Kidney capillary endothelial cell (primary cell): ENCODE measurements at places on chromosomes 4 and X.
A peak's percentile ranks its signal among the peaks of the same experiment; 100 is the strongest.

DNA sequence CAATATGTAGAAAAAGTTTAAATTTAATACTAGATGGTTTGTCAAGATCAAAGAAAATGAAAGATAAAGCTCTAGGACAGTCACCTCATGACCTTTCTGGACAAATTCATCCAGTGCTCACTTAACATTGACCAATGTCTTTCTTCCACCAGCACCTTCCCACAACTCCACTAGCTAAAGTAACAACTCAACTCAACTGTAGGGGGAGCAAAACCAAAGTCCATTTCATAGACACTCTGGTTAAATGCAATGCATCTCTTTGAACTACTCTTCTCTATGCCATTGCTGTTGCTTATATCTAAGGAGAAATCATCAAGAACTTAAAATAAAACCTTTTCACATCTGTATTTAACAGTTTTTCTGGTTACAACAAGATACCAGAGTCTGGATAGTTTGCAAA lies 25.1 kb downstream of the UGT2B4 start:
- DNase-seq = no peak

GRCh38 chrX:95539041-95539440 lies 1145.6 kb upstream of the DIAPH2 start:
- DNase-seq = no peak

DNA sequence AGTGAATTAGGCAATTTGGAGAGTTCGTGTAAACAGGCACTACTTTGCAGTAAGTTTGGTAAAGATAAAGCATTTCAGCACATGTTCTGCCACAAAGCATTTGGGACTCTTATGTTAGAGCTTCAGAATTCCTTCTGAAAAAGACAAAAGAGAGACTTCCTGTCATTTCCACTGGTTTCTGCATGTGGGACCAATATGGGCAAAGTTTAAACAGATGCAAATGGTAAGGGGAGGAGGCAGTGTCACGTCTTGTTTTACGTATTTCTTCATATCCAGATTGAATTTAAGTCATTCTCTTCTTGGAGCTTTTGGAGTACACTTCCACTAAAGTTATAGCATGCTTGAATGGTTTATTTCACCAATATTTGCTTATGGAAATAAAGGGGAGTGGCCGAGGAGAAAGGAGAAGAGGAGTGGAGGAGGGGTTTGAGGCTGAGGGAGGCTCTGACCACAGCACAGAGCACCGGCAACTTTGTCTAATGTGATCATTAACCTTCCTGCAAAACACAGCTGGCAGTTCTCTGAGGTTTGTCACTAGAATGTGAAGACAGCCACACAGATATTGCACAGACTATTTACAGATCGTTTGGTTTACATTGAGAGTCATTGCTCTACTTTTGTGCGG lies at the start of gene APELA:
TSS of gene APELA (plus strand) at position 479 of the 625 bp plus-strand sequence. CDS start 154 bp downstream, outside the sequence.
- no peak for DNase-seq

- no peak for DNase-seq
Observed at GRCh38 chrX:84078991-84079390, 109.0 kb downstream of the RPS6KA6 start.

GRCh38 chrX:135000516-135000915 lies 9.7 kb downstream of the SMIM10 start:
- no peak for DNase-seq

DNA sequence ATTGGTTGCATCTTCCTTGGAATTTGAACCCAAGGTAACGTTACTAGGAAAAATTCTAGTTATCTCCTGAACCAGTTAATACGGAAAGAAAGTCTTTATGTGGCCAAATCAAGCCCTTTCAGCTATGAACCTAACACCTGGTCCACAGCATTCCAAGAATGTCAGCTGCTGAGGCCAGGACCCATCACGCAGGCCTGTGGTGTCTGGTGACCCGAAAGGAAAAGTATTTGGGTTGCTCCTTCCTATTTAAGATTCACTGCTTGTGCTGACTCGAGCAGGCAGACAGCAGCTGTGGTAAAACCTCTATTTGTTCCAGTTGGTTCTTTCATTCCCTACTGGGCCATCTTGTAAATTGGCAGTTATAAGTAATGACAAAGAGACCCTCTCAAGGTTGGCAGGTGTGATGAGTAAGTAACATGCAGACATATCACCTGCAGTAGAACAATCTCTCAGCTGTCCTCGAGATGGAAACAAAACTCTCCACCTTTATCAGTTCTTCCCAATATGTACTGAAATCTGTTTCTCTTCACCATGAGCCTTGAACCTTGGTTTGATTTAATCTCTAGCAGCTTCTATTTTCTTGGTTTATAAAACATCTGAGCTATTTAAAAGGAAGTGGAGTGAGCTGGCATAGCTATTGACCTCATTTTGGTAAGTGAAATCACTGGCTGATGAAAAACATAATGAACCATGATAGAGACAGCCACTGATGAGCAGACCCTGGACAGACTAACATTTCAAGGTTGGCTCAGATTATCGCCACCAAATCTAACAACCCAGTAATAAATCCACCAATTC lies 182.1 kb upstream of the SMIM31 start:
- DNase-seq = no peak

GRCh38 chrX:74419864-74420195 lies 1.5 kb upstream of the SLC16A2 start:
- no peak for DNase-seq

DNA sequence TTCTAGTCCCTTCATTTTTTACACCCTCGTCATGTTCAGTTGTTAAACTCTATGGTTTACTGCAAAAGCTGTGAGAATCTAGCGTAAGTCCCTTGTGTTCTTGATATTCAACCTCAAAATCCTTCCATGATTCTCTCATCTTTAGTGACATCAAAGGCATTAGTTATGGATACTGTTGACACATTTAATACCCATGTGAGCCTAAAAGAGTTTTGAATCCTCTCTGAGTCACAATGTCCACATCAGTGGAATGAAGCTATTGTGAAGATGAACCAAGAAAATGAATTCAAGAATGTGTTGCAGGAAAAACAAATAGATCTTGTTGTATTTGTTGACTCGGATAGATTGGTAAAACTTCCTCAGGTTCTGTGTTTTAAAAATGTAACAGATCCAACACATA lies 394.7 kb upstream of the ATOH1 start:
- no peak for DNase-seq

DNA sequence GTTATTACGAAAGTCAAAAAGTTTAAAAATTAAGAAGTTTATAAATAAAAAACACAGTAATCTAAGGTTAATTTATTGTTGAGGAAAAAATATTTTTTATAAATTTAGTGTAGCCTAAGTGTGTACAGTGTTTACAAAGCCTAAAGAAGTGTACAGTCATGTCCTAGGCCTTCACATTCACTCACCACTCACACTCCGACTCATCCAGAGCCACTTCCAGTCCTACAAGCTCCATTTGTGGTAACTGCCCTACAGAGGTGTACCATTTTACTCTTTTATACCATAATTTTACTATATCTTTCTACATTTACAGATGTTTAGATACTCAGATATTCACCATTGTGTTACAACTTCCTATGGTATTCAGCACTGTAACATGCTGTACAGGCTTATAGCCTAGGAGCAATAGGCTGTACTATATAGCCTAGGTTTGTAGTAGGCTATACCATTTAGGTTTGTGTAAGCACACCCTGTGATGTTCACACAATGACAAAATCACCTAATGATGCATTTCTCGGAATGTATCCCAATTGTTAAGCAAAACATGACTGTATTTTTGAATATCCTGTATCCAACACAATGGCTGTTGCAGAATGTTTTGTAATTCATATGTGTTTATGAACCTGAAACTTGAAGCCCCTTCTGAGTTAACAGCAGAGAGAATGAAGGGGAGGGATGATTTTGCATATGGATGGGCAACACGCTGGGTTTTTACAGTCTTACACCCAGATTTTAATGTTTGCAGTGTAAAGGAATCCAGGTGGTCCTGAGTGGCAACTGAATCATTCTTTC lies 3.1 kb downstream of the PPBP start:
- DNase-seq = peak; percentile 44

GRCh38 chr4:111854494-111855087 lies 290.7 kb upstream of the FAM241A start:
- DNase-seq = peak; percentile 46

DNA sequence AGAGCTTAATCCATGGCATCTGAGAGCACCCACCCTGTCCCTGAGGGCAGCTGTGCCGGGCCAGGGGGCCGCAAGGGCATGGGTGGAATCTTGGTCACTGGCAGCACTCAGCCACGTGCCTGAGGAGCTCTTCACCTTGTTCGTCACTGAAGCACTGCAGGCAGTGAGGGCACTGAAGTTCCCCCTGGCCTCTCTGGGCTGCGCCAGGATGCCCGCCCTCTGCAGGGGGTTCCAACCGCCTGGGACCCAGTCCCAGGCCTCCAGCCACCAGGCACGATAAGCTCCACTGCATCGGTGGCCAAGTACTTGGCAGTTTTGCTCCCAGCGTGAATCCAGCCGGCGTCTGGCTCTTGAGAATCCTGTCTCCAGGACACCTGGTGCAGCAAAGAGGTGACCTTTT lies 96.4 kb upstream of the MED14 start:
- DNase-seq = no peak

- no peak for DNase-seq
Observed at GRCh38 chr4:87151730-87152129, 68.7 kb downstream of the KLHL8 start.

DNA sequence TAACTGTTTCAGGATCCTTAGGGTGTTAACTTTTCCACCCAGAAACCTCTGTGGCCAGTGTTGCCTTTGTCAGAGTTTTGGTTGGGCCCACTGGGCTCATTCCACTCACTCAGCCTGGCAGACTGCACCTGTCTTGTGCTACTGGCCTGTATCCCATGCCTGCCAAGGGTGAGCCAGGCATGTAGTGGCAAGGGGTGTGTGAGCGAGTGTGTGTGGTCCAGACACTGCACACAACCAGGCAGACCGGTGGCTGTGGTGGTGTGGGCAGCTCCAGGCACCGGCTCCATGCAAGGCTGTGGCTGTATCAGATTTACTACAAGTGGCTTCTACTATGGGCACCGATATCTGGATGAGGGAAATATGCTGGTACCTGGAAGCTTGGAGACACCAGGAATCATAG lies 394.6 kb upstream of the DMD start:
- DNase-seq = no peak

DNA sequence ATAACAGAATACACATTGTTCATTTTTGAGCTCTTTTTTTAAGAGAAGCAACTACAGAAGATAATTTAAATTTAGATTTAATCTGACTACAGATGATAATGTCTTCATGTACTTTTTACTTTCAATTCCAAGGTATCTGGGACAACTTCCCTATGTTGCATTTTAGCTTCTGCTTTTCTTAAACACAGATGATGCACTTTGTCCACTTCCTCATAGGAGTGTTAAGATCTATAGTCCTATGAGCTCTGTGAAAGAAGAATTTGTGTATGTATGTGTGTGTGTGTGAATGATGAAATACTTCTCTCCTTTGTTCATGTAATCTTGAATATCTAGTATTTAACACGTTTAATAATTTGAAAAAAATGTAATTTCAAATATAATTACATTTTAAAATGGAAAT lies 5.3 kb upstream of the FHIP1A start:
- DNase-seq = no peak

- no peak for DNase-seq
Observed at GRCh38 chrX:40299641-40300046, 201.9 kb upstream of the BCOR start.

DNA sequence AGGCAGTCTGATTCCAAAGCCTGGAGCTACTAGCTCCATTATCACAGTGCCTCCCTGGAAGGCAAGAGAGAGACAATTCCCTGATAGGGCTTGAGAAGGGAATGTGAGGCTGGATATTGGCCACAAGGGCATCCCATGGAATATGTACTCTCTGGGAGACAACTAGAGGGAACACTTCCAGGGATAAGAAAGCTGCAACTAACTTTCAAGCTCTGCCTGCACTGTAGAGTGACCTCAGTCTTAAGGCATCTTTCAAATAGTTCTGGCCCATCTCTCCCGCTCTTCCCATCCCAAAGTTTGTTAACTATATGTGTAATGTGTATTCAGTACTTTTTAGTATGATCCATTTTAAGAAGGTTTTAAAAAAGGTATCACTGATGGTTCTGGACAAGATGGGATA lies 13.1 kb upstream of the RNF212 start:
- no peak for DNase-seq

DNA sequence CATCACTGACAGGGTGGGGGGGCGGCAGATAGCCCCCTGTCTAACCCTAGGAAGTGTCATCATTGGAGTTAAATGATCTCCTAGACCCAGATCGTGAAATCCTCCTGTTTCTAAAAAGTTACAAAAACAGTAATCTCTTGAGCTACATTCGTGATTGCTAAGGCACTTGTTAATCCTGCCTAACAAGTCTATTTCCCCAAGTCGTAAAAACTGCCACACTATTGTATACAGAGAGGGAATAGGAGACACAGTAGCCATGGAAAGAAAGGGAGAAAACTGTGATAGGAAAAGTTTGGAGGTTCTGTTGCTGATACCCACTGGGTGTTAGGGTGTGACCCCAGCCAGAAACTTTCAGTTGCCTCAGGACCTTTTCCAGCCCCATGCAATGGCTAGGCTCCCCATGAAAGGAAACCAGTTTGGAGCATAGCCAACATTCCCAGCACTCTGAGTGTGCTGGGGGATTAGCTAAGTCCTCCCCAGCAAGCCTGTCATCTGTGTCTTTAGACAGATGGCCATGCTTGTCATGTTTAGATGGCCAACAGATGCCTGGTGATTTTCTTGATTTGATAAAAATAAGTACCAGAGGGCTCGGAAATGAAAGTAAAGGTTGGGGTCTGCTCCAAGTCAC lies 63.3 kb upstream of the ANXA10 start:
- no peak for DNase-seq

DNA sequence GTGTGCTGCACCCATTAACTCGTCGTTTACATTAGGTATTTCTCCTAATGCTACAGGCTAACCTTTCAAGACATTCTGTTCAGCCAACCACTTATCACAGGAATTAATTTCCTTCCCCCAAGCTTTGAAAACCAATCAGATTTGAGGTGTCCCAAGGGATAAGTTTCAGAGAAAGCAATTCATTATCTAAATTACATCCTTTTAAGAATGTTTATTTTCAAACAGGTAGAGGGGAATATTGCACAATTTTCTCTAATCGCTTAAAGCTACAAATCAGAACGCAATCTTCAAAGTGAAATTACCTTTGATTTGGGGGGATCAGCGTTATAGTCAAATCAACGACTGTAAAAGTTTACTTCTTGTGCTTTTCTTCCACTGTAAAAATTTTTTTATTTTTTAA lies 1.6 kb downstream of the CLOCK start:
- DNase-seq = no peak

DNA sequence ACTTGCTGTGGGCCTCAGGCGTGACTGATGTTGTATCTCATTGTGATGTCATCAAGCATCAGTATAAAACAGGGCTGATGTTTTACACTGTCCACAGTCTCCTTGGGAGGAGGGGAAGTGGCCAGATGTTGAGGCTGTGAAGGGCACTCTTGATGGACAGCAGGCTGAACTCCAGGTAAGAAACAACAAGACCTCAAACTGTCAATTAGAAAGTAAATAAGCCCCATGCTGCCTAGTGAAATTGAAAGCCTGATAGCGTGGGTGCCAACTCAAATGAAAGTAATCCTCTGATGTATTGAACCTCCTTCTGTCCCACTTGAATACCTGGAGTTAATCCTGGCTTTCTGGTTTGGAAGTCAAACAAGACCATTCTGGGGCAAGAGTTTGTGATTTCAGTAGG lies 19.7 kb downstream of the VSIG1 start:
- no peak for DNase-seq

- no peak for DNase-seq
Observed at GRCh38 chr4:169601016-169601771, 11.2 kb downstream of the NEK1 start.

GRCh38 chr4:7384003-7384928 lies 50.5 kb downstream of the PSAPL1 start:
- no peak for DNase-seq
